ENCODE measurements at places on chromosomes 1 and 21. TPM values are rescaled to one million over a fixed set of nuclear protein-coding genes. Genes with fewer than 3 reads are reported as not detected.

CCDC27 gene
- total RNA-seq: not detected

RBM11 gene
- 0.32 TPM for total RNA-seq

KCNA3 gene
- under 0.01 TPM for total RNA-seq

RGS5 gene
- 4.8 TPM for total RNA-seq

ERG gene
- total RNA-seq: not detected

MYOG gene
- total RNA-seq: not detected

VWA5B1 gene
- not detected for total RNA-seq

DPT gene
- total RNA-seq: 1.7 TPM

OR2L3 gene
- total RNA-seq: not detected

LIPI gene
- not detected for total RNA-seq

DNA sequence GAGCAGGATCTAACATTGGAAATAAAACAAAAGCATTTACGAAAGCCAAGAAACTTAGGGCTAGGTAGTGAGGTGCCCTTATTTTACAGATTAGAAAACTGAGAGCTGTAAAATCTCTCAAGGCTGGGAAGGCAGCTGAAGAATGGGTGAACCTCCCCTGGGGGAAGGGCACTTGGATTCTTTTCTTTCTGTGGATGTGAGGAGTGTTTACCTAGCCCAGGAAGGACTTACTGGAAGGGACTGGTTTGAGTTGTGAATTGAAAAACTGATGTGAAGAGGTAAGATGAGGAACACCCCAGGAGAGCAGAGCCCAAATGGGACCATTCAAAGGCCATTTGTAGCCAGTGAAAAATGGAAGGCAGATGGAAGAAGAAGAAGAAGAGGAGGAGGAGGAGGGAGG lies 74.7 kb upstream of the NGF start:
- DNase-seq: no peak

- no peak for DNase-seq
These were observed 24.1 kb downstream of the COL16A1 start for GRCh38 chr1:31679676-31680230.

DNA sequence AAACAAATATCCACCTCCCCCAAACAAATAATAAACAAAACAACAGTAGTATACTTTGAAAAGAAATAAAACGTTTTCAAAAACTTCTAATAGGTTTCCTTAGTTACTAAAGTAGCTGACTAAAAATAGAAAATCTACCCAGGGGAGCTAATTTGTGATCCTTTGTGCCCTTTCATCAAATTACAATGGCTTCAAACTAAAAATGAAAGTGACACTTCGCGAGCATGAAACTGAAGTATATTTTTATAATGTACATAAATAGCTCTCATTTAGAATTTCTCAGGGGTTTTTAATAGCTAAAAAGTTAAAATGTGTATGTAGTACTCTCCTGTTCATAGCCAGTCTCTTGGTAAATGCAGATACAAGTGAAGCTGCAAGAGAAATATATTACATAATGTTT lies 78.4 kb downstream of the BRINP3 start:
- no peak for DNase-seq

- DNase-seq: no peak
These were observed 11.7 kb upstream of the ARHGAP29 start for GRCh38 chr1:94248956-94249688.

GRCh38 chr21:18677632-18678031 lies 274.0 kb upstream of the TMPRSS15 start:
- DNase-seq: no peak

DNA sequence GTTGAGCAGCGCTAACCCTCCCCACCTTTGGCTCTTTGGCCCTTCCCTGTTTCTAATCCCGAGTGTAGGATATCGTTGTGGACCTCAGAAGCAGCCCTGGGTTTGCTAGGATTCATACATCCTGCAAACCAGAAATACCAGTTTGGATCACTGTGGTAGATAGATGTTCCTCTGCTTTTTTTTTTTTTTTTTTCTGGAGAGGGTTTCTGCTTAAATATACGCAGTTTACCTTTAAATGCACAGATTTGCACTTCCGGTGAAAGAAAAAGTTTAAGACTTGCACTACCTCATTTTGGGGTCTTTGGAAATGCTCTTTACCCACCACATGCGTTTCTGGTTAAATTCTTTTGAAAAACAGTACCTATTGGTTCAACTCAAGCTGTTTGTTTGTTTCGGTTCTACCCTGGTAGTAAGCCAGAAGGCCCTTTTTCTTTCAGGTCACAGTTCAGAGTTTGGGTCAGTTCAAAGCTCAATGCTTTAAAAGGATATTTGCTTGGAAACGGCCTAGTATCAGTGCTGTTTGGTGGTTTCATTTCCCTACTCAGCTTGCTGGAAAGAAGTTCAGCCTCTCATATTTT lies 908 bp downstream of the DDI2 start:
- DNase-seq: peak; percentile 33

DNA sequence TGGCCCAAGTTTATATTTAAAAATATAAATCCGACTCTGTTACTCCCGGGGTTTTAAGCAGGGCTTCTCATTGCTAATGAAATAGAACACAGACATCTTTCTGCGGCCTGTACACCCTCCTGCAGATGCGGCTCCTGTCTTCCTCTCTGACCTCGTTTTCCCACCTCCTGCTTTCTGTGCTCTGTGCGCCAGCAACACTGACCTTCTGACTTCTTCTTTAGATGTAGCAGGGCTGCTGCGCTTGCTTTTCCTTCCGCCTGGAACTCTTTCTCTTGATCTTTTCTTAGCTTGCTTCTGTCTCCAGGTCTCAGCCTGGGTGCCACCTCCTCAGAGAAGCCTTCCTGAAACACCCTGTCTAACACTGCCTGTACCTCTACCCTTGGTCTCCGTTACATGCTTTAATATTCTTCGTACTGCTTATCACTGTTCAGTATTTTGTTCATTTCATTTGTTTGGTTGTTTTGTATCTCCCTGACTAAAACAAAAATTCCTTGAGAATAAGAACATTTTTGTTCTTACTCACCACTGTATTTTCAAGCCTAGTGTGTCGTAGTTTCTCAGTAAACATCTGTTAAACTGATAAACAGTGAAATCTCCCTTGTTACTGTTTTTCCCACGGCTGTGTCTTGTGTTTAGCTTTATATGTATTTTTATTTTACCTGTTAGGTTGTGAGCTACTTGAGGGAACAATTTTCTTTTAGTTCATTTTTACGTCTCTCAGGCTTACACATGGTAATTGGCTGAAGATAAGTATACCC lies 79.0 kb downstream of the ST3GAL3 start:
- DNase-seq: peak; percentile 78

- DNase-seq: peak; percentile 61
These were observed 14.6 kb downstream of the RIPK4 start for GRCh38 chr21:41752231-41752681.

DNA sequence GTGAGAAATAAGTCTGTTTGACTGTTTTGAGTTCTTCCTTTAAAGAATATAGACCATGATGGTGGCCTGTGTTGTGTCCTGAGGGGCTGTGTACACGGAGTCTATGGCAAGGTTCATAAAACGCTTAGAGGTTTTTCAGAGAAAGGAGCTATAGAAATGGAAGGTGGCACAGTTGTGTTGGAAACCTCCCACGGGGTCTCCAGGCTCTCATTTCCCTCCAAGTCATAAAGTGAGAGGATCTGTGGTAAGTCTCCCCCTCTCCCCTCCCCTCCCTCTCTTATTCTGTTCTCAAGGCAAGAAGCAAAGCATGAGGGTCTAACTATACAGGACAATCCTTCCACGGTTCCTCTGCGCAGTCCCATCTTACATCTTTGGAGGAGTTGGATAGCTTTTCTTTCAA lies 139.2 kb downstream of the KIF26B start:
- no peak for DNase-seq

DNA sequence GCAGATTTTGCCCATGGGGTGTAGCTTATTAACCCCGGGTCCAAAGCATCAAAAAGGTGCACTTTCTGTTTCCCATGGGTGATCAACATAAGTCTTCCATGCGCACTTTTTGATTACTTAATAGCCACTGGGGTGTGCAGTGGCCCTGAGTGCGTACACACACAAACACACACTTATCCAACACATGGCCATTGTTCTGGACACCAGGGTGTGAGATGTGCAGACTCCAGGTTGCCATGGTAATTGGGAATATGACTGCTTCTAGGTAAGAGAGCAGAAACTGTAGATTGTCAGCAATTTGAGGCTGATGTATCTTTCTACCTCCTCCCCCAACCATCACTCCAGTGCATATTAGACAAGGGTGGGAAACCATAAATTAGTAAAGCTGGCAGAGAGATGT lies 68.8 kb downstream of the MAB21L3 start:
- no peak for DNase-seq

GRCh38 chr1:71711456-71711855 lies 570.9 kb downstream of the NEGR1 start:
- DNase-seq: no peak

DNA sequence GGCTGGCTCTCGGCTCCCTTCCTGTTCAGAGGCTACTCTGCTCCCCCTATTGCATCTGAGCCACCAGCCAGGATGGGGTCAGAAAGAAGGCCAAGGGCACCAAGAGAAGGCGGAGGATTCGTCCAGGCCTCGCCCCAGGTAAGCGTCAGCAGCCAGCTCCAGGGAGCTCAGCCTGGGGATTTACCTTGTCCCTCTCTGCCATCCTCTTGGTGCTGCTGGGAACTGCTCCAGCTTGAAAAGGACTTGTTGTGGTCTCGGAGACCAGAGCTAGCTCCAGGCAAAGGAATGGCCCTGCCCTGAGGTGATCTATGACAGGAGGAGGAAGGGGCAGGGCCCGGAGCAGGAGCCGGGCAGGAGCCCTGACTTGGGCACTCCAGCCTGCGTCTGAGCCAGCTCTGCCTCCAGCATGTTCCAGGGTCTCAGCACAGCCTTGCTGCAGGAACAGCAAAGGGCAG lies 113.7 kb upstream of the IFFO2 start:
- DNase-seq: no peak

DNA sequence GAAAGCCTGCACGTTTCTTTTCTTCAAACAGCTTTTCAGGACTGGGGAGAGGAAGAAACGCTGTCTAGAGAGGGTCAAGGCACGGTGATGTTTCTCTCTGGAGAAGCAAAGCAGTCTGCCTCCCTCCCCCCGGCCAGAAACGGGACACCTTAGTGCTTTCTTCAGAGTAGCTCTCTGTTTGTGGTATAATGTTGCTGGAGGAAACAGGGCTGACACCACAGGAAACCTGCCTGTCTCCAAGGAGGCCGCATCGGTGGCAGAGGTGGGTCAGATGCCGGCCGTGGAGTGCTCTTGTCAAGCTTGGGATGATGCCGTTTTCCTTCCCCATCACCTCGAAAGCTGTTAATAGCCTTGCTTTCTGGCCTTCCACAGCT lies 139.4 kb downstream of the DHRS3 start:
- no peak for DNase-seq

DNA sequence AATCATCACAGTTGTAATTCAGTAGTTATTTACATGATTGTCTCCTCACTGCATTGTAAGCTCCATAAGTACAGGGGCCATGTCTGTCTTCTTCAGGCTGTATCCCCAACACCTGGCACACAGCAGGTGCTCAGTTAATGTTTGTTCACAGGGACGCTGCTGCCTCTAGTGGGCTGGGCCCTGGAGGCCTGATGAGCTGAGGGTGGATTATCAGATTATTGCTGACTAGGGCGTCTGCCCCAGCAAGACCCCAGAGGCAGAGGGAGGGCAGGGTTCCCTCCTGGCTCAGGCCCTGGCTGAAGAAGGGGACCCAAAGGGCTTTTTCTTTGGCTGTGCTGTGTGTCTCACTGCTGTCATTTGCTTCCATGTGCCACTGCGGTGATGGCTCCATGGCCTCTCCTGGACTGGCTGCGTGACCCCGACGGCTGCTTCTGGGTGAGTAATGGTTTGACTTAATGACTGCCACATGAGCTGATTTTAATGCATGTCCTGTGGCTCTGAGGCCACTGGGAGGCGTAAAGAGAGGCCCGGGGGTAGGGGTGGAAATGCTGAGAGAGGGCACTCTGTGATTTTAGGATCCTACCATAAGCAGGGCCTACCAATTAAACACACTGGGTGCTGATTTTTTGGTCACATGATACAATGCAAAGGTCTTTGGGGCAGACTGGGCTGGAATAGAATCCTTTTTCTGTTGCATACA lies 20.8 kb upstream of the EPB41 start:
- no peak for DNase-seq

- DNase-seq: no peak
These were observed 2.5 kb upstream of the PADI6 start for GRCh38 chr1:17369466-17369865.

GRCh38 chr1:247296599-247297180 lies 35.0 kb downstream of the ZNF496 start:
- no peak for DNase-seq

DNA sequence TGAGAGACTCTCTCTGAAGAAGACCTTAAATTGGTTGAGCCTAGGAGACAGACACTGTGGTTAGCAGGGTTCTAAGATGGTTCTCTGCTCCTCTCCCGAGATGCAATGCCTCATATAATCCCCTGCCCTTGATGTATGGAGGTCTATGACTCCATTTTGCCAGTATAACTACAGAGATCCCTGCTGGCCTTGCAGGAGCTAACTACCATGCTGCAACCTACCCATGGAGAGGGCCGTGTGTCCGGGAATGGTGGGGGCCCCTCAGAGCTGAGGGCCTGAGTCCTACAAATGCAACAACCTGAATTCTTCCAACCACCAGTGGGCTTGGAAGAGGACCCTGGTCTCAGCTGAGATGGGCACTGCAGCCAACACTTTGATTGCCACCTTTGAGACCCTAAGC lies 388.0 kb downstream of the SETD4 start:
- DNase-seq: no peak

GRCh38 chr21:25733859-25734653 lies 648 bp downstream of the ATP5PF start:
- DNase-seq: peak; percentile 38

DNA sequence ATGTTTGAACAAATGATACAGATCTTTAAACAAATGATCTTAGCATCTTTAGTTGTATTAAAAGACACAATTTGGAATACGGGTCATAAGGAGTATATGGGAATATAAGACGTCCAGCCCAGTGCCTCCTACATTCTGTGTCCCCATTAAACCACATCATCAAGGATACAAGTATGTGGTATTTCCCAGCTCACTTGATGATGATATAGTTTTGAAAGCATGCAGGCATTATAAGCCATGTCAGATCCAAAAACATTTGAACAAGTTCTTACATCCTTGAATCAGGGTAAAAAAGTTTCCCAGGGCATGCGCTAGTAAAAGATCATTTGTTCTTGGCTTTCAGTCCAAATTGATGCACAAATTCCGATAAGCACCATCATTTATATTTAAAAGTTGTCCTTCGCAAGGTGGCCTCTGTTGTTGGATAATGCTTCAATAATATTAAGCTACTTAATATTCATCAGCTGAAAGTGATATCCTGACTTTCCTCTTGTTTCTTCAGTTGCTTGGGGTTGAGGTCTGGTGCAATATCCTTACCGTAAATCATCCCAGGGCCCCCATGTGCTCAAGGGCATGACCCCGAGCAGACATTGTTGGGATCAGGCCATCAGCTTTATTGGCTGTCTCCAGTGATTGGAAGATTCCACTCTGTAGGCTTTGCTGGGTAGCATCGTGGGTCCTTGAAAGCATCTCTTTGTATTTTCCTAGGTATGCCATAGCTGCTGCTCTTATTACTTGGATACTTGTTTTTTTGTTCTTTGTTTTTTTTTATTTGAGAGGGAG lies 61.8 kb downstream of the CENPF start:
- no peak for DNase-seq

GRCh38 chr21:38951095-38951730 lies 145.5 kb downstream of the ETS2 start:
- no peak for DNase-seq
